ENCODE measurements at places on chromosomes 11 and 22. TPM values are rescaled to one million over a fixed set of nuclear protein-coding genes. Genes with fewer than 3 reads are reported as not detected.

DNA sequence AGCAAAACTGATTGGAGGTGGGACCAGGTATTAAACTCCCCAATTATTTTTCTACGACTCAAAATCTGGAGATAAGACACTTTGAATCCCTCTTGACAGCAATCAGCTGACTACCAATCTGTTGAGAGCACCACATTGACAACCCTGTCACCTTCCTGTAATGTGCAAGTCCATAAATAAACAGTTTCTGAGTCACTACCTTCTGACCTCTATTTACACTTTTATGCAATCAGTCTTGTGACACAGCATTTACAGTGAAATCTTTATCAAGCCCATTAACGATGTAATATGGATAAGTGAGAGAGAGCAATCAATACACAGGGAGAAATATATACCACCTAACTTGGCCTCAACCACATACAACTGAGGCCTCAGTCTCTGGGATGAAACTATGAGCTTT, 283.7 kb upstream of the ANO5 start:
- H3K36me3 ChIP-seq = no peaks in the 10 kb centered on the region
- H3K27ac ChIP-seq = no peak overlapping the region
- DNase-seq = no peak
- no peaks in the 10 kb centered on the region for H3K4me1 ChIP-seq
- H3K4me3 ChIP-seq = no peak overlapping the region
- peaks cover 5% of the 10 kb centered on the region for H3K27me3 ChIP-seq

GRCh38 chr11:12125609-12126149, 15.3 kb downstream of the MICAL2 start:
- DNase-seq = no peak
- no peaks in the 10 kb centered on the region for H3K36me3 ChIP-seq
- peaks cover 4% of the 10 kb centered on the region for H3K27me3 ChIP-seq
- no peak overlapping the region for H3K4me3 ChIP-seq

- H3K4me1 ChIP-seq = peaks cover 62% of the 10 kb centered on the region
- no peak for DNase-seq
- H3K27me3 ChIP-seq = no peaks in the 10 kb centered on the region
- H3K4me3 ChIP-seq = no peak overlapping the region
- no peaks in the 10 kb centered on the region for H3K36me3 ChIP-seq
Observed at GRCh38 chr22:28930357-28931007, 47.1 kb downstream of the ZNRF3 start.

- peaks cover 42% of the 10 kb centered on the region for H3K36me3 ChIP-seq
- no peaks in the 10 kb centered on the region for H3K27me3 ChIP-seq
- H3K4me3 ChIP-seq = no peak overlapping the region
- no peak for DNase-seq
- peaks cover 66% of the 10 kb centered on the region for H3K4me1 ChIP-seq
Observed at GRCh38 chr11:128480066-128480465, 107.3 kb downstream of the ETS1 start.

GRCh38 chr11:98296091-98296880, 724.5 kb upstream of the CNTN5 start:
- no peaks in the 10 kb centered on the region for H3K36me3 ChIP-seq
- no peaks in the 10 kb centered on the region for H3K27me3 ChIP-seq
- peaks cover 20% of the 10 kb centered on the region for H3K4me1 ChIP-seq
- H3K4me3 ChIP-seq = no peak overlapping the region

DNA sequence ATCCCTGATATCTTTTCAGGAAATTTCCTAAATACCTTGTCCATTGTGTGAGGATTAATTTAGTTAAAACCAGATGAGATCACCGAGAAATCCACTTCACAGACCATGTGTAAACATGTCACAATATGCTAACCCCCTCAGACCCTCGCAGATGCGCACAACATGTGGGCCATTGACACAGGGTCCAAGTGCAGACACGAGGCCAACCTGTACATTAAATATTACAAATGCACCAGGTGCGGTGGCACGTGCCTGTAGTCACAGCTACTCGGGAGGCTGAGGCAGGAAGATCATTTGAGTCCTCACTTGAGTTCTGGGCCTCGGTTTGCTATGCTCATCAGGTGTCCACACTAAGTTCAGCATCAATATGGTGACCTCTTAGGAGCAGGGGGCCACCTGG, 9.9 kb upstream of the TMPRSS4 start:
- H3K4me3 ChIP-seq = no peak overlapping the region
- no peak for DNase-seq
- no peaks in the 10 kb centered on the region for H3K4me1 ChIP-seq
- no peaks in the 10 kb centered on the region for H3K36me3 ChIP-seq
- no peak overlapping the region for H3K27ac ChIP-seq

- peak overlapping the region; percentile 65 for H3K27ac ChIP-seq
- no peak overlapping the region for H3K4me3 ChIP-seq
- no peaks in the 10 kb centered on the region for H3K36me3 ChIP-seq
Observed at GRCh38 chr11:12143461-12144258, 33.3 kb downstream of the MICAL2 start.

DNA sequence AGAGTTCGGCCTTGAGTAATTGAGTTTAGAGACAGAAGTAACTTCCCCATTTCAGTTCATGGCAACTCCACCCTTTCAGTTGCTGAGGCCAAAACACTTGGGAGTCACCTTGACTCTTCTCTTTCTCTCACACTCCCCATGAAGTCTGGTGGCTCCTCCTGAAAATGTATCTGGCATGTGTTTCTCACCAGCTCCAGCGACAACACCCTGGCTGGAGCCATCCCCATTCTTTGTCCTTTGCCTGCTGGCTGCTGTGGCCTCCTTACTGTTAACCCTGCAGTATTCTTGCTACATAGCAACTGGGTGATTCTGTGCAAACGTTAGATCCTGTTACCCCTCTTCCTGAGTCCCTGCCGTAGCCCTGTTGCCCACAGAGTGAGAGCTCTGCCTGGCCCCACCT, 23.8 kb downstream of the SLC6A5 start:
- peaks cover 53% of the 10 kb centered on the region for H3K27me3 ChIP-seq
- DNase-seq = no peak
- H3K36me3 ChIP-seq = no peaks in the 10 kb centered on the region
- no peak overlapping the region for H3K4me3 ChIP-seq
- no peaks in the 10 kb centered on the region for H3K4me1 ChIP-seq
- no peak overlapping the region for H3K27ac ChIP-seq

DNA sequence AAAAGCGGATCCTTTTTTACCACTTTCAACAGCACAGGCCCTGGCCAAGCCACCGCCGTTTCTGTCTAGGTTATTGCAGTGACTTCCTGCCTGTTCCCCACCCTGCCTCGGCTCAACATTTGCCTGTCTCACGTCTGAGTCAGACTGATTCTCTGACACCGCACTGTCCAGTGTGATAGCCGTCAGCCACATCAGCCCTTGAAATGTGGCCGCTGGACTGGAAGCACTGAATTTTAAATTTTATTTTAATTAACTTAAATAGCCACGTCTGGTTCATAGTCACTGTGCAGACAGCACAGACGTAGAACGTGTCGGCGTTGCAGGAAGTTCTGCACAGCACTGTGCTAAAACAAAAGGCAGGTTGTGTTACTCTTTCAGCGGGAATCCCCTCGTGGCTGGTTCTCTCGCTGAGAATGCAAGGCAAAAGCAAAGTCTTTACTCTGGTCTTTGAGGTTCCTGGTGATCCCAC, 56.3 kb upstream of the ADSL start:
- H3K4me1 ChIP-seq = no peaks in the 10 kb centered on the region
- no peak overlapping the region for H3K27ac ChIP-seq
- H3K36me3 ChIP-seq = peaks cover 43% of the 10 kb centered on the region
- DNase-seq = no peak
- no peak overlapping the region for H3K4me3 ChIP-seq
- H3K27me3 ChIP-seq = no peaks in the 10 kb centered on the region

GRCh38 chr11:116731097-116731761, 41.6 kb downstream of the BUD13 start:
- no peak for DNase-seq
- no peak overlapping the region for H3K27ac ChIP-seq
- peaks cover 44% of the 10 kb centered on the region for H3K27me3 ChIP-seq
- H3K4me3 ChIP-seq = no peak overlapping the region

GRCh38 chr22:25030636-25031035, 78.1 kb downstream of the KIAA1671 start:
- H3K36me3 ChIP-seq = peaks cover 3% of the 10 kb centered on the region
- no peaks in the 10 kb centered on the region for H3K27me3 ChIP-seq
- no peak overlapping the region for H3K27ac ChIP-seq
- DNase-seq = no peak

DNA sequence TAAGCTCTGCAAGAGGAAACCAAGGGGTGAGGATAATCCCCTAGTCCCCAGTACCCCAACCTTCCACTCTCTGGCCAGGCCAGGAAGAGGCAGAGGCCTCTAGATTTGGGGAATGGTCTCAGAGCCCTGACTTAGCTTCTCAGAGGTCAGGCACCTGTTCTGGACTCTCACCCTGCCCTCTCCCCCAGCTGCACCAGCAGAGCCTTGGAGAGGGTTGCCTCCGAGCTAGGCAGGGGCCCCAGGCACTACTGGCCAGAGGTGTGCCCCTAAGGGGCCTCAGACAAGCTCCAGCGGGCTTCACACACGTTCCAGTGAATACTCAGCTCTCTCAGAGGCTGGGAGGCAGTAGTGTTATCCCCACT, 8.0 kb downstream of the FREY1 start:
- H3K27me3 ChIP-seq = peaks cover 5% of the 10 kb centered on the region
- no peak for DNase-seq
- H3K36me3 ChIP-seq = no peaks in the 10 kb centered on the region
- peak overlapping the region; percentile 69 for H3K4me3 ChIP-seq
- H3K27ac ChIP-seq = peak overlapping the region; percentile 61

- no peak for DNase-seq
- H3K4me3 ChIP-seq = no peak overlapping the region
- H3K4me1 ChIP-seq = no peaks in the 10 kb centered on the region
- H3K36me3 ChIP-seq = no peaks in the 10 kb centered on the region
- no peak overlapping the region for H3K27ac ChIP-seq
Observed at GRCh38 chr11:122711831-122712381, 56.4 kb downstream of the UBASH3B start.

- H3K4me3 ChIP-seq = no peak overlapping the region
- no peak for DNase-seq
- no peaks in the 10 kb centered on the region for H3K4me1 ChIP-seq
- H3K27ac ChIP-seq = no peak overlapping the region
- H3K27me3 ChIP-seq = no peaks in the 10 kb centered on the region
- H3K36me3 ChIP-seq = no peaks in the 10 kb centered on the region
Observed at GRCh38 chr22:29219881-29220670, 14.4 kb downstream of the EMID1 start.

GRCh38 chr11:94866936-94867795, 99.0 kb downstream of the AMOTL1 start:
- H3K27me3 ChIP-seq = no peaks in the 10 kb centered on the region
- no peaks in the 10 kb centered on the region for H3K4me1 ChIP-seq
- H3K36me3 ChIP-seq = peaks cover 51% of the 10 kb centered on the region

Gene TLCD5
- total RNA-seq = 15.6 TPM

Gene DCPS
- total RNA-seq = 9.1 TPM

Gene CLNS1A
- total RNA-seq = 151 TPM

Gene TAF10
- total RNA-seq = 119 TPM

Gene HORMAD2
- 0.47 TPM for total RNA-seq

Gene KDM2A
- total RNA-seq = 135 TPM

Gene TSSK2
- not detected for total RNA-seq

Gene TYR
- total RNA-seq = not detected

Gene UBQLN3
- 0.71 TPM for total RNA-seq

Gene FAM83F
- total RNA-seq = 8.0 TPM

Gene GLB1L2
- 8.9 TPM for total RNA-seq

Gene FGF3
- not detected for total RNA-seq

Gene FAT3
- total RNA-seq = 35.1 TPM

Gene MS4A15
- total RNA-seq = 0.13 TPM

Gene PISD
- 40.4 TPM for total RNA-seq

Gene GLYATL2
- total RNA-seq = not detected

Gene TEX54
- total RNA-seq = not detected

Gene B4GALNT4
- 294 TPM for total RNA-seq

Gene MN1
- 49.6 TPM for total RNA-seq

Measured in mesothelial cell of epicardium (in vitro differentiated cells).